Hematopoietic multipotent progenitor cell treated with erythropoietin and hydrocortisone succinate and interleukin-3 and kit ligand, for 4 days (in vitro differentiated cells): ENCODE measurements at places on chromosomes 7 and 10.
A peak's percentile ranks its signal among the peaks of the same experiment; 100 is the strongest.

DNA sequence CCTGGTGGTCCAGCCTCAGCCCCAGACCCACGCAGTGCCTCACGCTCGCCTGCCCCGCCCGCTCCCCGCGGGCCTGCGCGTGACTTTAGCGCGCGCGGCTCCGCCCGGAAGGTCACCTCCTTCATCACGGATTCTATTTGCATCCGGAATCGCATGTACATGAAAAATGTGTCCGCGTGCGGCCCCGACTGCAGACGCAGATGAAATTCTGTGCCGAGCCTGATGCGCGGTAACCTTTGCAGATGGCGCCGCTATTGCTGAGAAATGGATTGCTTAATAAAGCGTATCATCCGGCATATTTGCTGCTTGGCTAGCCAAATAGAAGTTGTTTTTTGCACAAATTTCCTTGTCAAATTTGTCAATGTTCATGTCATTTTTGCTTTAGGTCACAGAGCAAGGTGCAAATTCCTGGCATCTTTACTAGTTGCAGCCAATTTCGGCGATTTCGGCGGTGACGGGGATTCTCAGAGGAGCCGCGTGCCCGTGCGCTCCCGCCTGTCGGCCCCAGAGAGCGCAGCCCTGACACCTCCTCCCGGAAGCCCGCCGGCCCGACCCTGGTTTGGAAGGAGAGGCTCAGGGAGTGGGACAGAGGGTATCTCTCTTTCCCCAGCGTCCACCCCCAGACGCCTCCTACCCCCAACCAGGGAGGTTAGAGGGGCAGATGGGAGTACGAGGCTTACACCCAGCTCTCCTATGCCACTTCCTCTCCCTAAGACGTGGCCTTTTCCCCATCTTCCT lies 85.9 kb upstream of the PAX2 start:
- DNase-seq = peak; percentile 20

DNA sequence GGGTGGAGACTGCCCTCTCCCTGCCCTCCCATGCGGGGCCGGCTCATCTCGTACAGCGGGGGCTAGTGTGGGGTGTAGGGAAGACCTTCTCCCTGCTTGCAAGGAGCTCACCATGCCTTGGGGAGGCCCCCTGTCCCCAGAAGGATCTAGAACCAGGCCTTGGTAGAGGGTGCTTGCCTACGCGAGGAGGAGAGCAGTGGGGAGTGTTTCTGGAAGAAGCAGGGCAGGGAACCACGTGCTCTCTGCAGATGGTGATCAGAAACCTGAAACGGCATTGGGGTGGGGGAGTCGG lies 2.7 kb downstream of the MAFK start:
- DNase-seq = no peak

GRCh38 chr10:34078745-34079470 lies 736.2 kb downstream of the PARD3 start:
- no peak for DNase-seq

DNA sequence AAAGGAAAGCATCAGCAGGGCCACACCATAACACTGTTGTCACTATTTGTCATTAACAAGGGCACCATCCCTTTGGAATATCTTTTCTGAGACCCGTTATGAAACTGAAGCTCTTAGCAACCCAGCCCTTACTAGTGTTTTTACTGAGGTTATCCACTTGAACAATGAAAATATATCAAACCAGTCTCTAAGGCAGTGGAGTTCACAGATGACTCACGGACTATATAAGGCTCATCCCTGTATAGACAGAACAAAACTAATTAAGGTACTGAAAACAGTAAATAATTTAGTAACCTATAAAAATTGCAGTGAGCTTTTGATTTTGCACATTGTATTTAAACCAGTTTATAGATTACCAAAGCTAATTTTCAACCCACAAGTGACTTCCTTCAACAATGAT lies 196.0 kb downstream of the ELAPOR2 start:
- no peak for DNase-seq

GRCh38 chr10:5944389-5945189 lies 32.8 kb downstream of the IL15RA start:
- DNase-seq = no peak

DNA sequence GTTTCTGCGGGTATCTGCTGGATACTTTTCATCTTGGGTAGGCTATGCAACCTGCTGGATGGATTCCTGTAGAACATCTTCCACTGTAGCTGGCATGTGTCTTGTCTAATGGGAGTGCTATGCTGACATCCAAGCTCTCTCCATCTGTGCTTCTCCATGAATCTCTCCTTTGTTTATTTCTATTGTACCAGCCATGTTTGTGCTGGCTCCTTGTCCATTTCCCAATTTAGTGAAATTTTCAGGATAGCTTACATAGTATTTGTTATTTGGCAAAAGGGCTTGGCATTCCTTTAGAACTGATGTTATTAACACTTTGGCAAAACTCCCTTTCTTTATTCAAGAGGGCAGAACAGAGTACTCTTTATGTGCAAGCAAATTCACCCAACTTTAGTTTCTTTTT lies 198.0 kb downstream of the CSTF2T start:
- DNase-seq = no peak

- DNase-seq = no peak
Measured at GRCh38 chr7:48634116-48634632, 290.2 kb upstream of the CDC14C start.

DNA sequence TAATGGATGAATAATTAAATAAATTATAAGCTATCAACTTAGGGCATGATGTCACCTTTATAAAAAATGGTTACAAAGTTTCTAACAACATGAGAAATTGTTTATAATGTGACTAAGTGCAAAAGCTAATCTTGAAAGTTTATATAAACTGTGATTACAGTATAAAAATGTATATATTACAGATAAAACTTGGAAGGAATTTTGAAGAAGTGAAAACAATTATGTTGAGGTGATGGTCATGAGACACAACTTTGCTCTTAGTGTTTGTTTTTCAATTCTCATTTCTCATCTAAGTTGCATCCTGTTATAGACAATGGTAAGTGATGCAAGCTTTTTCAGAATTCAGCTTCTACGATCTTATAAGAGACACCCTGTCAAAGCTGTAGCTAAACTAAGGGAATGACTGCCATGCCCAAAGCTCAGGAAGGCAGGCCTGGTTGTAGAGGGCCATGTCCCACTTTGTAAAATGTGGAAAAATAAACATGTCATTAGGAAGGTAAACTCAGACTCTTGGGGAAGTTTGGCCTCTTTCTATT lies 23.9 kb downstream of the MACC1 start:
- DNase-seq = no peak

DNA sequence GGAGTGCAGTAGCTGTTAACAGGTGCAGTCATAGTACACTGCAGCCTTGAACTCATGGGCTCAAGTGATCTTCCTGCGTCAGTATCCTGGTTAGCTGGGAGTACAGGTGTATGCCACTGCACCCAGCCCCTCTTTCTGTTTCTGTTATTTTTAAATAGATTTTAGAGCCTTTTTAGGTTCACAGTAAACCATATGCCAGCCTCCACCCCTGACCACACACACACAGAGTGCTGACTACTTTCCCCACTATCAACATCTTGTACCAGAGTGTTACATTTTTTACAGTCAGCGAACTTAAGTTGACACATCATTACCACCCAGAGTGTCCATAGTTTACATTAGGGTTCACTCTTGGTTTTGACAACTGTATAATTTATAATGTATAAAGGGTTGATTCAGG lies 32.1 kb downstream of the MARCHF5 start:
- no peak for DNase-seq

DNA sequence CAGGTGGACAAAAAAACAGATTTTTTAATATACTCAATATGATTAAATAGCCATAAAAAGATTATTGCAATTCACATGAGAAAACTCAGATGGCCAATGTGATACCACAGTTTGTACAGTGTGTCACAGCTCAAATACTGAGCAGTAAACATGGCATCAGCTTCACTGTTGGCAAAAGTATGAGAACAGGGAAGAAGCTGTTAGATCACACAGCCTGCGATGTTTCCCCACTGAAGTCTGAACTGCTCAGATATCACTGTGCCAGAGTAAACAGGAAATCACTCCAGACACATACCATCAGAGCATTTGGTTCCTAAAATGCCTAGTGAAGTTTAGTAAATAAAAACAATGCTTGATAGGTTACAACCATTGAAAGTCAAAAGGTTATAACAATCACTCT lies 347.8 kb downstream of the ETV1 start:
- no peak for DNase-seq

DNA sequence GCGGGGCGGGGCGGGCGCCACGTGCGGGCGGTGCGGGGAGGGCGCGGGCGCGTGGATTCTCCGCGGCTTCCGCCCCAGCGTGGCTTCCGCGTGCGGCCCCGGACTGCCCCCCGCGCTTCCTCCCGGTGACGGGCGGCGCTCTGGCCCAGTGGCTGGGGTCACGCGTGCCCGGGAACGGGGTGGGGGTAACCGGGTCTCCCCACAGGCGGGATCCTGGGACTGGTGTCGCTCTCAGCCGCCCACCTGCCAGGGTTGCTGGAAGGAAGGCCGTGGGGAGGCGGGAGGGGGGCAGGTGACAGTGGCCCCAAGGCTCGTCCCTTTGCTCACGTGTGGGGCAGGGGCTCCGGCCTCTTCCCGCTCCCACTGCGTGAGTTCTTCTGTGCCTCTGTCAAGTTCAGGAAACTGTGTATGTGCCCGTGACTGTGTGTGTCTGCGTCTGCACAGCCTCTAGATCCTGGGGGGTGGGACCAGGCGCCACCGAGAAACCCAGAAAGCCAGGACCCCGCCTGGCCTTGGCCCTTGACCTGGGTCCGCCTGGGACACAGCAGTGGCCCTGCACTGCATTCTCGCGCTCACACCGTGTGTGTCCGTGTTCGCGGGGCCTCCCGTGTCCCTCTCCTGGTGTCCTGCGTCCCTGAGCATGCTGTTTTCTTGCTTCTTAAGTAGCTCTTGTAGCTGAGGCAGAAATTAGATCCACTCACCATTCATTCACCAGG lies 919 bp downstream of the MAFK start:
- peak; percentile 60 for DNase-seq

DNA sequence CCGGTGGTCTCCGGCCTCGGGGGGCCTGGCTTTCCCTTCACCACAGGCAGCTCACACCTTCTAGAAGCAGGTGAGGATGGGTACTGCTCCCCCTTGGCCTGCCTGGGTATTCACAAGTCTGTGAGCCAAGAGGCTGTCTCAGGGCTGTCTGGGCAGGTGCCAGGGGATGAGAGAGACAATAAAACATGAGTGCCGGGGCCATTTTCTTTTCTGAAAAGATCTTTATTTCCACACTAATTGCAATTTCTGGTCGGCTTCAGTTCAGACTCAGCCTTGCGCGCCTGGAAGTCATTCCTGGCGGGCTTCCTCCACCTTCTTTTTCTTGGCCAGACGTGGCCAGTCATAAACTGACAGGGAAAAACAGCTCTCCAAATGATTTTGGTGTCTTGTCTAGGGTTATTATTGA lies 171.2 kb downstream of the ARHGAP12 start:
- no peak for DNase-seq

DNA sequence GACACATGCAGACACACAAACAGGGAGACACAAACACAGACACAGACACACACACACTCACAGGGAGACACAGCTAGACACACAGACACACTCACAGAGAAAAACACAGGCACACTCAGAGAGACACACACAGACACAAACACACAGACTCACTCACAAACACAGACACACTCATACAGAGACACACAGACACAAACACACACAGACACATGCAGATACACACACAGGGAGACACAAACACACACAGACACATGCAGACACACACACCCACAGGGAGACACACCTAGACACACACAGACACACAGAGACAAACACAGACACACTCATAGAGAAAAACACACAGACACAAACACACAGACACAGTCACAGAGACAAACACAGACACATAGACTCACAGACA lies 67.9 kb downstream of the ADARB2 start:
- DNase-seq = no peak

DNA sequence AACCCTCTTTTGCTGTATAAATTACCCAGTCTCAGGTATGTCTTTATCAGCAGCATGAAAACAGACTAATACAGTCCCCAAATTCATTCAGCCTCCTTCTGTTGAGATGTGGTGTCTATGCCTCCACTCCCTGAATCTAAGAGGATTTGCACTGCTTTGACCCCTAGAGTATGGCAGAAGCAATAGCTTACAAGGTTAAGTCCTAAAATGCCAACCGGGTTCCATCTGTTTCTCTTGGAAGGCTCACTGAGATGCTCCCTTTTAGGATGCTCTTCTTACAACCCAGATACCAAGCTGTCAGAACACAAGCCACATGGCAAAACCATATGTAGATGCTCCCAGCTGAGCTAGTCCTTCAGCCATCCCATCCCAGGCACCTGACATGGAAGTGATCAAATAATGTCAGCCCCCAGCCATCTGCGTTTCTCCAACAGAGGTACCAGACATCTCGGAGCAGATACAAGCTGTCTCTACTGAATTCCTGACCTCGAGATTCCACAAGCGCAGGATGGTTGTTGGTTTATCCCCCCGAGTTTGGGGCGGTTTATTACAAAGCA lies 20.2 kb downstream of the CALN1 start:
- no peak for DNase-seq

DNA sequence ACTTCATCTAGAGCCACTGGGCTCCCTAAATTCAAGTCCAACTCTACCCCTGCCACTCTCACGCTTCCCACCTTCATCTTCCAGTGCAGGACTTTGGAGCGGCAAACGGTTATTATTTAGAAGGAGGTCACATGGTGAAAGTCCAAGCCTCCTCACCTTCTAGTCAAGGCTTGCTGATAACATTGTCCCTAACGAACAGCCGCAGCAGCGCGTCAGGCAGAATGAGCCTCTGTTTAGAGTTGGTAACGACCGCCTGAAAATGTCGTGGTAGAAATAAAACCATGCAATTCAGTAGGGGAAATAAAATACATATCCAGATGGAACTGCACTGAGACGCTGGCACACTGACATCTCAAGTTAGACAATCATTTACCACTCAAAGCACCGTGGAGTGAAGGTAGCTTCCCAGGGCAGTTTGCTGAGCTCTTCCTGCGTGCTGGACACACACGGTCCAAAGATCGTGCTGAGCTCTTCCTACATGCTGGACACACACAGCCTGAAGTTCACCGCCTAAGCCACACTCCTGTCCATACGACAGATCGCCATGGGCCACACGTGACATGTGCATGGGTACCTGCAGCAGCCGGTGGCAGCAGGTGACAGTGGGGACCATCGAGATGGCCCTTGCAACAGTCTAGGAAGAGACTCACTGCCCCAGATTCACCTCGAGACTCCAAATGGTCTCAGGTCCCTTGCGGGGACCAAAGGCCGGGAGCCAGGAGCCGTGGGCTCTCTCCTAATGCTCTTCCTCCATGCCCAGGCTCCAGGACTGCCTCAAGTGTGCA lies 323.5 kb downstream of the PTPRN2 start:
- no peak for DNase-seq
